ENCODE measurements at places on chromosomes 1 and 21.
A peak's percentile ranks its signal among the peaks of the same experiment; 100 is the strongest.

GRCh38 chr1:58618303-58618702 lies 41.3 kb upstream of the TACSTD2 start:
- no peak for DNase-seq

GRCh38 chr1:57101209-57101608 lies 135.4 kb upstream of the C8B start:
- DNase-seq: no peak

- peak; percentile 66 for DNase-seq
Observed at GRCh38 chr1:169483500-169483966, 2.2 kb downstream of the SLC19A2 start.

GRCh38 chr1:224526771-224527170 lies 89.3 kb upstream of the CNIH3 start:
- no peak for DNase-seq

GRCh38 chr1:43069461-43070050 lies 102.5 kb downstream of the EBNA1BP2 start:
- DNase-seq: no peak

GRCh38 chr1:246081856-246082668 lies 425.0 kb downstream of the SMYD3 start:
- DNase-seq: no peak

- no peak for DNase-seq
Observed at GRCh38 chr1:217525773-217526490, 105.0 kb downstream of the GPATCH2 start.

- no peak for DNase-seq
Observed at GRCh38 chr1:76857973-76858372, 9.3 kb upstream of the ST6GALNAC5 start.

GRCh38 chr1:220013497-220013896 lies 32.8 kb downstream of the EPRS1 start:
- no peak for DNase-seq

DNA sequence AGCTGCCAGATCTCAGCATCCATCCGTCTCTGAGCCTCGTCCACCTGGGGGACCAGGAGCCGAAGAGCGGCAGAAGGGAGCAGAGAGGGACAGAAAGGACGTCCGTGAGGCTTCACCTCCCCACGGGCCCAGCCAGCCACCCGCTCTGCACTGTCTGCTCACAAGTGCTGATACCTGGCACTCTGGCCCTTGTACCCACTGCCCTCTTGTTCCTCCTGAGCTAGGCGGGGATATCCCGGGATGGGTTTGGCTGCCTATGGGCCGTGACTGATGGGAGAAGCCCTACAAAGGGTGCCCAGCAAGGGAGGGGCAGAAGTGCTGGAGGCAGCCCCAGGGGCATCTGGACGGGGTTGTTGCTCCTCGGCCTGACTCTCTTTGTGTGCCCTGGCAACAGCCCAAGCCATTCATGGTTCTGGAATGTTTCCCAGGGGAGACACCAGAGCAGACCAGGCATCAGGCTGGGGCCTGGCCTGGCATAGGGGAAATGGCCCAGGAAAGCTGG lies 57.6 kb downstream of the LDLRAD2 start:
- peak; percentile 59 for DNase-seq

- DNase-seq: no peak
Observed at GRCh38 chr1:115440733-115441132, 102.7 kb upstream of the NGF start.

- DNase-seq: no peak
Observed at GRCh38 chr1:26029054-26029863, 7.7 kb downstream of the EXTL1 start.

GRCh38 chr21:38980416-38981313 lies 174.9 kb downstream of the ETS2 start:
- DNase-seq: no peak

GRCh38 chr21:46091631-46092025 lies 6.3 kb upstream of the COL6A2 start:
- DNase-seq: no peak

- no peak for DNase-seq
Observed at GRCh38 chr1:90835661-90836344, 118.7 kb upstream of the BARHL2 start.

DNA sequence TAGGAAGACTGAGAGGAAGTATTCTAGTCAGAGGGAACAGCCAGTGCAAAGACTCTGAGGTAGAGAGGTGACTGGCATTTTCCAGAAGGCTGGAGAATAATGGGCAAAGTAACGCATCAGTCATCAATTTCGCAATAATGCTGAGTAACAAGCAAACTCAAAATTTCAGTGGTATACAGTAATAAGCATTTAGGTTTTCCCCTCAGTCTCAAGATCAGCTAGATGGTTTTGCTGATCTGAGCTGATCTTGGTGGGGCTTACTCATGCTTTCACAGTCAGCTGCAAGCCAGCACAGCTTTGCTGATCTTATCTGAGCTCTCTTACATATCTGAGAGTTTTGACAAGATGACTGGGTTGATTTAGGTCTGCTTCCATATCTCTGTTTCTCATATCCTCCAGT lies 108.7 kb downstream of the TSEN15 start:
- no peak for DNase-seq

- no peak for DNase-seq
Observed at GRCh38 chr1:26405281-26405915, 5.2 kb upstream of the LIN28A start.

DNA sequence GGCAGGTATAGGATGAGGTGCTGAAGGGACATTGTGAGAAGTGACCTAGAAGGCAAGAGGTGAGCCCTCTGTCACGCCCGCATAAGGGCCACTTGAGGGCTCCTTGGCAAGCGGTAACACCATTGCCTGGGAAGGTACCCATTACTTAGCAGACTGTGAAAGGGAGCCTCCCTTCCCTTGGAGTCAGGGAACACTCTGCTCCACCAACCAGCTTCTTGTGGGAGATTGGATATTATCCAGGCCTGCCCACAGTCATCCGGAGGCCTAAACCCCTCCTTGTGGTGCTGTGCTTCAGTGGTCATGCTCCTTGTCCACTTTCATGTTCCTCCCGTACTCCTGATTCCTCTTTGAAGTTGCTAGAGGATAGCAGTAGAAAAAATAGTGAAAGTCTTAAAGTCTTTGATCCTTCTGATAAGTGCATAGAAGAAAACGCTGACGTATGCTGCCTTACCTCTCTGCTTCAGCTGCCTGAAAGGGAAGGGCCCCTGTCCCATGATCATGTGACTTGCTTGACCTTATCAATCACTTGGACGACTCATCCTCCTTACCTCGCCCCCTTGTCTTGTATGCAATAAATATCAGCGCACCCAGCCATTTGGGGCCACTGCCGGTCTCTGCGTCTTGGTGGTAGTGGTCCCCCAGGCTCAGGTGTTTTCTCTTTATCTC lies 16.0 kb downstream of the RBBP4 start:
- no peak for DNase-seq

- peak; percentile 51 for DNase-seq
Observed at GRCh38 chr1:227357171-227357926, 39.1 kb upstream of the CDC42BPA start.

DNA sequence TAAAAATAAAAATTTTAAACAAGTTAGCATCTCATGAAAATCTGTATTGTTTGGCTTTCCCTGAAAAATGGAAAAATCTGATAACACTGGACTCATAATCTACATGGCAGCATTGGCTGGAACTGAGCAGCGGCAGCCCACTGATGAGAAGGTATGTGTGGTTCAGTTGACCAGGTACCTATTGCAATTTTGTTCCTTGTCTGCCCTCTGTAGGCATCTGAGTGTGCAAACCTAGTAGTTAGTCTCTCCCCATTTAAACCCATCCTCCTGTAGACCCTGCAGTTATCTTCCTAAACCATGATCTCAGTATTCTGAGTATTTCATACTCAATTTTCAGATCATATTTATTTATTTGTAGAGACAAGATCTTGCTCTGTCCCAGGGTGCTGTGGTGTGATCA lies 59.4 kb upstream of the SERBP1 start:
- DNase-seq: no peak

GRCh38 chr1:151165281-151165737 lies 393 bp downstream of the LYSMD1 start:
- peak; percentile 25 for DNase-seq

DNA sequence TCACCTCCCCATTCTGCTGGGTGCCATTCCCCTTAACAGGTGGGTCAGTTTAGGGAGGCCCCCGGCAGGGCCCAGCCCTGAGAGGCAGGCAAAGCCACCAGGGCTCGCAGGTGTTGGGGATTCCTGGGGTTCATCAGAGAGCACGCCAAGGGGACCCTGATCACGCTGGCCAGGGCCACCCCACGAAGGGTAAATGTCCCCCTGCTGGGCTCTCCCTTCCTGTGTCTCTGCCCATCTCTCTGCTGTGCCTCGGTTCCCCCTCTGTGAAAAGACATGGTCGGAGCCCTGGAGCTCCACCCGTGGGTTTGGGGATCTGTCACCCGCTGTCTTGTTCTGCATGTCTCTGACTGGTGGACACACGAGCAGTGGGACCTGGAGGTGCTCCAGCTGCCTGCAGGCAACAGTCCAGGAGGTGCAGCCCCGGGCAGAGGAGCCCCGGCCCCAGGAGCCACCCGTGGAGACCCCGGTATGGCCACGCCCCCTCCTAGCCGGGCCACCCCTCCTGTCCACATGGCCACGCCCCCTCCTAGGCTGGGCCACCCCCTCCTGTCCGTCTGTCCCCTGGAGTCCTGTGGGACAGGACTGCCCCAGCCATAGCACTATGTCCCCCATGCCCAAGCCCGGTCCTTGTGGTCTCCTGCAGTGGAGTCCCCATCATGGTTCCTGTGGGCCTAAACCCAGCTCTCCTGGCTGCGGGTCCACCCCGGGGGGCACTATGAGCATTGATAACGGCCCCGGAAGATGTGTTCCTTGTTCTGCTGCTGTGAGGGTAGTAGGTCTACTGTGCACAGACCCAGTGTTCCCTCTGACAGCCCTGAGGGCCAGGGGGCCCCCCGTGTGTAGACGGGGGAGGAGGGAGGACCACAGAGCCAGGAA lies 6.5 kb downstream of the AIRE start:
- peak; percentile 76 for DNase-seq

Data from upper lobe of left lung (tissue), 6 donors.